Activated naive CD8-positive, alpha-beta T cell treated with anti-CD3 and anti-CD28 coated beads for 36 hours (primary cell): ENCODE measurements at places on chromosomes 11 and 22. TPM values are rescaled to one million over a fixed set of nuclear protein-coding genes. Genes with fewer than 3 reads are reported as not detected.

DNA sequence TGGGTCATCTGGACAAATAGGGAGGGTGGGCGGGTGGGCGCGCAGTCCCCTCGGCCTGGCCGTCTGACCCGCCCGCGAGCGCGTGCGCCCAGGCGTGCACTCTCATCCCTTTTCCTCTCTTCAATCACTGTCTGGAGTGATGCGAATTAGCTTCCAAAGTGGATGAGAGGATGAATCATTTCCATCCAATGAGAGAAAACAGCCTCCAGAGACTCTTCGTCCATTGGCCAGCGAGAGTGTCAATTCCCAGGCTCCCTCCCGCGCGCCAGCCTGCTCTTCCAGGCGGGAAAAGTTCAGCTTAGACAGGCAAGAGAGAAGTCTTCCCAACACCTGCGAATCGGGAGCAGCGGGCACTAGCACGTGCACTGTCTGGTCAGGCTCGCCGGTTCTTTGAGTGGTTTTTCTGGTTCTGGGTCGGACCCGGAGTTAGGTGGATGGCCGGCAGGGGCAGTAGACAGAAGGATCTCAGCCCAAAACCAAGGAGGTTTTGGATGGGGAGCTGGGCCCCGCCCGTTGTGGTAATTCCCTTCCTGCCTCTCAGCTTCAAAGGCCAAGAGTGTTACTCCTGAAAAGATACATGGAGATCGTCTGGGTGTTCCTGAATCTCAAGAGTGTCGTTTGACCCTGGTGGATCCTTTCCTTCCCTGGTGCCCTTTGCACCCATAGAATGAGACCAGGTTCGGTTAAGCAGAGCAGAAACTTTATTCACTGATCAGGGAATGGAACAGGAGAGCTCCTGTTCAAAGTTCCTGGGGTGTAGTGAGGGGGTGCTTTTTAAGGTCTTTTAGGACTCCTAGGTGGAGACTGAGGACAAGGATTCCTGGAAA lies 33.4 kb upstream of the GLYATL1 start:
- H3K27ac ChIP-seq = no peak overlapping the region
- peaks cover 78% of the 10 kb centered on the region for H3K27me3 ChIP-seq
- no peak overlapping the region for H3K4me3 ChIP-seq
- H3K36me3 ChIP-seq = no peaks in the 10 kb centered on the region

- H3K27me3 ChIP-seq = peaks cover 18% of the 10 kb centered on the region
- DNase-seq = no peak
- peaks cover 2% of the 10 kb centered on the region for H3K36me3 ChIP-seq
- peaks cover 10% of the 10 kb centered on the region for H3K4me1 ChIP-seq
- no peak overlapping the region for H3K4me3 ChIP-seq
Measured at GRCh38 chr11:130435671-130436070, 7.3 kb upstream of the ADAMTS8 start.

DNA sequence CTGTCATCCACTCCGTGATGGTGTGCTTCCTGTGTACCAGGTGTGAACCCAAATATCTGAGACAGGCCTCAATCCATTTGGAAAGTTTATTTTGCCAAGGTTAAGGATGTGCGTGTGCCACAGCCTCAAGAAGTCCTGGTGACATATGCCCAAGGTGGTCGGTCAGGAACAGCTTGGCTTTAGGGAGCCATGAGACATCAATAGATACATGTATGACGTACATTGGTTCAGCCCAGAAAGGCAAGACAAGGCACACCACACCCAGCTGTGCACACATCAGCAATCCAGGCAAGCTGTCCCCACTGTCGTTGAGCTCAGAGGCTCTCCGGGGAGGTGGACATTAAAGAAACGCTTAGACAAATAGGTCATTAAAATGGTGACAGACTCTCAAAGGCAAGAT lies 56.8 kb upstream of the SHANK2 start:
- no peaks in the 10 kb centered on the region for H3K4me1 ChIP-seq
- H3K27ac ChIP-seq = no peak overlapping the region
- no peaks in the 10 kb centered on the region for H3K27me3 ChIP-seq
- H3K36me3 ChIP-seq = no peaks in the 10 kb centered on the region
- no peak overlapping the region for H3K4me3 ChIP-seq

Gene TMPRSS13
- 1.9 TPM for total RNA-seq

DNA sequence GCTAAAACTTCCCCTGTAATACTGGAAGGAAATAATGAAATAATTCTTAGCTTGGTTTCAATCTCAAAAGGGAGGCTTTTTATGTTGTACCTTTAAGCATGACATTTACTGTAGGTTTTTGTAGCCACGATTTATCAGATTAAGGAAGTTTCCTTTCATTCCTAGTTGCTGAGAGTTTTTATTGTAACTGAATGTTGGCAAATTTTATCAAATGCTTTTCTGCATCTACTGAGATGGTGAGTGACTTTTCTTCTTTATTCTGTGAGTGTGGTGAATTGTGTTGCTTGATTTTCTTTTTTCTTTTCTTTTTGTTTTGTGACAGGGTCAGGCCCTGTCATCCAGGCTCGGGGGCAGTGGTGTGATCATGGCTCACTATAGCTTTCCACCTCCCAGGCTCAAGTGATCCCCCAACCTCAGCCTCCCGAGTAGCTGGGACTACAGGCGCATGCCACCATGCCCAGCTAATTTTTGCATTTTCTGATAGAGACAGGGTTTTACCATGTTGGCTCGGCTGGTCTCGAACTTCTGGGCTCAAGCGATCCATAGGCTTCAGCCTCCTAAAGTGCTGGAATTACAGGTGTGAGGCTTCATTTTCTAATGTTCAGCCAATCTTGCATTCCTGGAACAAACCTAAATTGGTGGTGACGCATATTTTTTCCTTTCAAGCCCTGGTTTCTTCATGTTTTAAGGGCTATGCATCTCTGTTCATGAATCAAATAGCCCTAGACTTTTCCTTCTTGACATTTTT lies 26.2 kb downstream of the SUSD2 start:
- no peaks in the 10 kb centered on the region for H3K27me3 ChIP-seq
- no peak for DNase-seq
- H3K36me3 ChIP-seq = no peaks in the 10 kb centered on the region
- peak overlapping the region; percentile 30 for H3K27ac ChIP-seq

DNA sequence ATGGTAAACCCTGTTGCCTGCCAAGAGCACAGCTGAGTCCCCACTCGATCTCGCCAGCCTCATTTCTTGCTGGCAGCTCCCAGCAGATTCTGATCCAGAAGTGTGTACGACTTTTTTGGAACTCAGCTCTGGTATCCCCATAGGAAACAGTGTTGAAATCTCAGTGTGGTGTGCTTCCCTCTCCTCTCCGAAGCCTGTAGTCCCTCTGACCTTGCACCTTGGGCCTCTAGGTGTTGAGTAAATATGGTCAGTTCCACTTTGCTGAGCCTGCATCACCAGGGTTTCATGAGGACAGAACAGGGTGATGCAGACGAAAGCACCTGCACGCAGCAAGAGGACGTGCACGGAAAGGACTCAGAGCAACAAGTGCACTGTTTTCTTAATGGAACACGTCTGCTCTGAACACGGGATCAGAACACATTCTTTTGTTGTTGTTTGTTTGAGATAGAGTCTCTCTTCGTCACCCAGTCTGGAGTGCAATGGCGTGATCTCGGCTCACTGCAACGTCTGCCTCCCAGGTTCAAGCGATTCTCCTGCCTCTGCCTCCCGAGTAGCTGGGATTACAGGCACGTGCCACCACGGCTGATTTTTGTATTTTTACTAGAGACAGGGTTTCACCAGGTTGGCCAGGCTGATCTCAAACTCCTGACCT lies 3.8 kb upstream of the CPT1A start:
- no peaks in the 10 kb centered on the region for H3K27me3 ChIP-seq
- H3K27ac ChIP-seq = no peak overlapping the region
- DNase-seq = no peak
- no peak overlapping the region for H3K4me3 ChIP-seq

DNA sequence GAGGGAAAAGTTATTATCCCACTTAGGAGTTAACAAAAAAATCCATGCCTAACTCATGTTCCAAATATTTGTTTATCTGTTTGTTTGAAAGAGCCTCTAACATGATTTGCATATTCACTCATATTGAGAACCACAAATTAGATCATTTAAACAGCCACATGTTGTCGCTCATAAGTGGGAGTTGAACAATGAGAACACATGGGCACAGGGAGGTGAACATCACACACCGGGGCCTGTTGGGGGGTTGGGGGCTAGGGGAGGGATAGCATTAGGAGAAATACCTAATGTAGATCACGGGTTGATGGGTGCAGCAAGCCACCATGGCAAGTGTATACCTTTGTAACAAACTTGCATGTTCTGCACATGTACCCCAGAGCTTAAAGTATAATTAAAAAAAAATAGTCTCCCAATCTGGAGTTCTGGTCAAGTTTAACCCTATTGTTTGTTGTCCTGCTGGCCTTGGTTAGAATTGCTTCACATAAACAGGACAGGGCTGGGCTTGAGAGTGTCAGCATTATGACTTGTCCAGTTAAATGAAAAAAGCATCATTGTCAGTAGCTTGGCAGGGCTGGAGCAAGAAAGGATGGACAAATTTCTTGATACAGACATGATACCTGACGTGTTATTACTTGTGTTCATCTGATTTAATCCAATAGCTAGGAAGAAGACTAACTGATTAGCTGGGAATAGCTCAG lies 57.8 kb upstream of the PSMA1 start:
- H3K27ac ChIP-seq = peak overlapping the region; percentile 78
- no peak overlapping the region for H3K4me3 ChIP-seq
- H3K27me3 ChIP-seq = no peaks in the 10 kb centered on the region
- peaks cover 29% of the 10 kb centered on the region for H3K4me1 ChIP-seq
- DNase-seq = no peak
- H3K36me3 ChIP-seq = peaks cover 82% of the 10 kb centered on the region

Gene PARVA
- total RNA-seq = not detected

DNA sequence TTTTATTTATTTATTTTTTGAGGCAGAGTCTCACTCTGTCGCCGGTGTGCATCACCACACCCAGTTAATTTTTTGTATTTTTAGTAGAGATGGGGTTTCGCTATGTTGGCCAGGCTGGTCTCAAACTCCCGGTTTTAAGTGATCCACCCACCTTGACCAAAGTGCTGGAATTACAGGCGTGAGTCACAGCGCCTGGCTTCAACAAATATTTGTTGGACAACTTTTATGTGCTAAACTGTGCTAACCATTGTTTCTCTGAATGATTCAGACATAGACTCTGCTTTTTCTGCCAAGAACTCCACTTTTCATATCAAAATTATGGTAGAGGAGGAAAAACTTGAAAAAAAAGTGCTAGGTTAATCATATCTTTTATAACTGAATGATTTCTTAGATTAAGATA lies 36.3 kb downstream of the MMP7 start:
- DNase-seq = no peak
- peaks cover 3% of the 10 kb centered on the region for H3K27me3 ChIP-seq
- H3K4me1 ChIP-seq = peaks cover 39% of the 10 kb centered on the region
- no peak overlapping the region for H3K4me3 ChIP-seq
- H3K36me3 ChIP-seq = no peaks in the 10 kb centered on the region

Gene ZNRD2
- 59.1 TPM for total RNA-seq
